NCI-H1436 (cell line): ENCODE measurements at places on chromosomes 1 and 21.

DNA sequence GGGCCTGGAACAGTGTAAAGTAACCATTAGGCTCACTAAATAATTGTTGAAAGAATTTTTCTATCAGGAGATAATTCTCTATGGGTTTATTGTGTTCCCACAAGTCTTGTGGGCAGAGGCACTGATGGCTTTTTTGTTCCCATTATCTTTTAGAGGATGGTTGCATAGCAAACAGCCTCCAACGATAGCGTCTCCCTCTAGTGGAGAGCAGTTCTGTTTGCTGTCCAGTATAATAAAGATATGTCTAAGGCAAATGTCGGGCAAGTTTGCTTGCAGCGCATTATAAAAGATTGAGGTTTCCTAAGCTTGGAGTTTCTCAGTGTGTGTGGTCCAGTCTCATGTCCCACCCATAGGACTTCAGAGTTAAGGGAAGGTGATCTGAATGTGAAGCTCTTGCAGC lies 1.3 kb upstream of the SLC6A17 start:
- no peak for DNase-seq

DNA sequence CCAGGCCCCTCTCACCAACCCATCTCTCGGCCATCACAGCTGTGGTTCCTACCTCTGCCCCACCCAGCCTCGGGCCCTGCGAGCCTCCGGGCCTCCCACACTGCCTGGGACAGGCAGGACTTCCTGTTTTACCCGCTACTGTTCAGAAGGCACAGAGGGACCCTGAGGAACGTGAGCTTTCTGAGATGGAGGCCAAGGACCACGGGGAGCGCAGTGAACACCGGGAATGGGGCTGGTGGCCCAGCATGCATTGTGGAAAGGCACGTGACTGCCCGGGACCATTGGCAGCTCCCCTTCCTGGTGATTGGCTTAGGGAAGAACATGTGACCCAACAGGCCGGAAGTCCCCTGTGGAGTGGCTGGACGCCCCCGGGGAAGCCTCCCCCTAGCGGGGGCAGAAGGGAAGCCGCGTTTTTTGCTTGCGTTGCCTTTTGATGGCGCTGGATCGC lies 7.0 kb downstream of the S100B start:
- no peak for DNase-seq

GRCh38 chr1:210697185-210697584 lies 368.5 kb downstream of the HHAT start:
- DNase-seq = no peak

GRCh38 chr1:16371725-16372124 lies 4.7 kb downstream of the SZRD1 start:
- no peak for DNase-seq

DNA sequence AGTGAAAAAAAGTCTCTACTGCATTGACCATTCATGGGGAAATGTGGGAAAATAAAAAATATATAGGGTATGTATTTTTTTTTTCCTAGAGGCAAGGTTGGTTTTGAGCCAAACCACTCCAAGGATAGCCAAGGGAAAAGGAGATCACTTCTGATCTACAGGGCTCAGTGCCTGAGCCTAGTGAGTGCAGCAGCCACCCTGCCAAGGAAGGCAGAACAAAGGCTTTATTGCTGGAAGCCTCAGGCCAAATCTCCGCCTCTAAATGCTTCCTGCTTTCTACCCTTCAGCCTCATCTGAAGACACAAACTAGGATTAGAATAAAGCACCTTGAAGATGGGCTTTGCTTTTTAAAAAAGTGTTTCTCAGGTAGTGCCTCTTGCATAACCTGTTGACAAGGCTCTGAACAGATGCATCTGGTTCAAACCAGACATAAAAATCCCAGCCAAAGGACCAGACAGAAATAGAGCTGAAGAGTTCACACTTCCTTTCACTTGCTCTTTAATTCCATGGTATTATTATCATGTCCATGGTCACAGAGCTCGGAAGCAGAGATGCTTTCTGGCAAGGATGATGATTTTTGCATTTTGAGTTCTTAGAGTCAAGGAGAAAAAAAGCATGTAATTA lies 10.5 kb downstream of the C1orf115 start:
- no peak for DNase-seq

DNA sequence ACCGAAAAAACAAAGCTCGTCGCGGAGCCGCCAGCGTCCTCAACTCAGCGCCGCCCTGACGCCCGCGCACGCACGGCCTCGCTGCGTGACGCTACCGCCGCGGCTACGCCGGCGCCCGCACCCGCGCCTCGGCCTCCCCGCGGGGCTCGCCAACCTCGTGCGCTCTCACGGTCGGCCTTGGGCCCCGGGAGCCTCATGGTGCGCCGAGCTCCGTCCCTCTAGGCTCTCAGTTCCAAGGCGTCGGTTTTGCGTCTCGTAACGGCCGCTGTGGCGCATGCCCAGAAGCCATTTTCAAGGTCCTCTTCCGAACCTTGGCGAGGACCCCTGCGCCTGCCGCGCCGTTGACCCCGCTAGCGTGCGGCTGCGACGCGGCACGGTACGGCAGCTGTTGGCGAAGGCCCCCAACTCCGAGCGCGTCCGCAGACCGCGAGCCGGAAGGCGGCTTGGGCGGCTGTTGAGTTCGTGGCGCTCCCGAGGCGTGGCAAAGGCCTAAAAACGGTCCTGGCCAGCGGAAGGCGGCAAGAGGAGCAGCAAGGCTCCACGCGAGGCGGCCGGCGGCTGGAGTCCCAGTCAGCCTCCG lies at the start of gene HENMT1:
Gene HENMT1, minus strand, starts transcription at position 64 of the 580 bp plus-strand sequence. CDS start 1,209 bp downstream, outside the sequence.
- DNase-seq = no peak

- DNase-seq = no peak
Observed at GRCh38 chr1:49016030-49016977, 239.6 kb upstream of the BEND5 start.

- no peak for DNase-seq
Observed at GRCh38 chr1:7093297-7093696, 308.0 kb downstream of the CAMTA1 start.

GRCh38 chr1:176110203-176110602 lies 96.9 kb downstream of the COP1 start:
- DNase-seq = no peak

- peak; percentile 28 for DNase-seq
Observed at GRCh38 chr1:175217721-175218531, 25.4 kb upstream of the KIAA0040 start.

GRCh38 chr1:103120981-103121380 lies 12.7 kb upstream of the COL11A1 start:
- DNase-seq = no peak

DNA sequence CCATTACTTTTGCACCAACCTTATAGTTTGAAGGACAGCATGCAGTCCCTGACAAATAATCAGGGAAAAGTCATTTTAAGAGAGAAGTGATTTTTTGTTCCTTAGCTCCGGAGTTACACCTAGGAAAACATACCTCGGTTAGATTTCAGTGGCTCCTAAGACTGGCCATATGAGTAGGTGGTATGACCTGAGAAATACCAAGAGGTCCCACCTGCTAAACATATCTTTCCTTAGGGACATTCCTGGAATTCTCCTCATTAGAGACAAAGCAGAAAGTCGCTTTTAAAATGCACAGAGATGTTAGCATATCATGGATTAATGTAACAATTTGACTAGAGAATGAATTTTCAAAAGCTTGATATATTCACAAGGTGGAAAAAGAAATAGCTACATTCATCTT lies 84.2 kb upstream of the RNPC3 start:
- DNase-seq = no peak

- DNase-seq = no peak
Observed at GRCh38 chr1:24743404-24744211, 1.6 kb upstream of the CLIC4 start.

GRCh38 chr1:7293702-7294629 lies 477.1 kb upstream of the VAMP3 start:
- DNase-seq = no peak

DNA sequence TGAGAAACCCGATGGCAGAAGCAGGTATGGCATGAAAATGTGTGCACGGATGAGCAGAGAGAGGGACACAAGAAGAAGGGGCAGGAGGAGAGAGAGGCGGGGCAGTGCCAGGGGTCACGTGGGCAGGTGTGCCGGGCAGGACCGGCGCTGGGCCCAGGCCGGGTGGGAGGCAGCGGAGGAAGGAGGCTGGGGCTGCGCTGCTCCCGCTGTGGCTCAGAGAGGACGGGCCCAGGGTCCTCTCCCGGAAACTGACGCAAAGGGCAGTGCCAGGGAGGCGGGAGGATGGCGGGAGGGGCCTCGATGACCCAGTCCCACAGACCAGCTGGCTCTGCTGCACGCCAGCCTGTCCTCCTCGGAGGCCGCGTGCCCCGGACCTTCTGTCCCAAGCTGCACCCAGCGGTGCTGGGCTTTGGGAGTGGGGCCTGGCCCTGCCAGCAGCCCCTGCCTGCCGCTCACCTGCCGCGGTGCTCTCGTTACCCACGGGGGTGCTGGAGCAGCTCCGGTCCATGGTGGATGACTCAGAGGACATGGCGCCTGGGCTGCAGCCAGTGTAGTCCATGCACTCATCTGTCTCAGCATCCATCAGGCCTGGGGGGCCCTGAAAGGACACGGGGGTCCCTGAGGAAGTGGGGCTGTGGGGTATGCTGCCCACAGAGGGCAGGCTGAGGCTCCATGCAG lies 153.9 kb downstream of the CASZ1 start:
- no peak for DNase-seq

- no peak for DNase-seq
Observed at GRCh38 chr1:226082959-226083301, 20.4 kb downstream of the H3-3A start.

DNA sequence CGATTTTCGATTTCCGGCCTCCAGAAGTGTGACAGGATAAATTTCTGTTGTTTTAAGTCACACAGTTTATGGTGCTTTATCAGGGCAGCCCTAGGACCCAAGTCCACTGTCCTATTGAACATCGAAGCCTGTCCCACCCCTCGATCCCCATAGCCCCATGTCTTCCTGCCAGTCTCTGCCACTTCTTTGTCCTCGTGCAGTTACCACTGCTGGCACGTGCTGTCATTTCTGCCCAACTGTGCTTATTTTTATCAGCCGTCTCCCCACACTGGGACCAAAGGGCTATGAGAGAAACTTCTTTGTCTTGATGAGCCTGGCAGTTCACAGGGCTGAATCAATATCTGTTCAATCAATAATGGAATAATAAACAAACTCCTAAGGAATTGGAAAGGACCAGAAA lies 146.7 kb downstream of the PSMG1 start:
- no peak for DNase-seq

DNA sequence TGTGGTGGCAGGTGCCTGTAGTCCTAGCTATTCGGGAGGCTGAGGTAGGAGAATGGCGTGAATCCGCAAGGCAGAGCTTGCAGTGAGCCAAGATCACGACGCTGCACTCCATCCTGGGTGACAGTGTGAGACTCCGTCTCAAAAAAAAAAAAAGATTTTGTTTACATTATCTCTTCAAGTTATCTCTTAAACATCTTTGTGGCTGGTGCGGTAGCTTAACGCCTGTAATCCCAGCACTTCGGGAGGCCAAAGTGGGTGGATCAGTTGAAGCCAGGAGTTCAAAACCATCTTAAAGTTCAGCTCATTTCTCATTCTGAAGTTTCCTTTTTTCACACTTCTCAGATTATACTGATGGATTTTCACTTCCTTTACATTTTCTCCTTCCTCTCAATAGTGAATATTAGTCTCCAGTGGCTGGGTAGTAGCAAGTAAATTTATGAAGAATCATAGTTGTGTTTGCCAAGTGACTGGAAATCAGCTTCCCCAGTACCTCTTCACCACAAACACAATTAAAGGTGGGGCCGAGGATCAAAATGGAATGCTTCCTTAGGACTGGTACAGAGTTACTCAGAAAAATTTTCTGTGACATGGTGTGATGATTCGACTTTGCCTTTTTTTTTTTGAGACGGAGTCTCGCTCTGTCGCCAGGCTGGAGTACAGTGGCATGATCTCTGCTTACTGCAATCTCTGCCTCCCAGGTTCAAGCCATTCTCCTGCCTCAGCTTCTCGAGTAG lies 13.8 kb downstream of the PIP5K1A start:
- no peak for DNase-seq

- DNase-seq = peak; percentile 56
Observed at GRCh38 chr1:203871114-203871880, 9.9 kb downstream of the SNRPE start.

DNA sequence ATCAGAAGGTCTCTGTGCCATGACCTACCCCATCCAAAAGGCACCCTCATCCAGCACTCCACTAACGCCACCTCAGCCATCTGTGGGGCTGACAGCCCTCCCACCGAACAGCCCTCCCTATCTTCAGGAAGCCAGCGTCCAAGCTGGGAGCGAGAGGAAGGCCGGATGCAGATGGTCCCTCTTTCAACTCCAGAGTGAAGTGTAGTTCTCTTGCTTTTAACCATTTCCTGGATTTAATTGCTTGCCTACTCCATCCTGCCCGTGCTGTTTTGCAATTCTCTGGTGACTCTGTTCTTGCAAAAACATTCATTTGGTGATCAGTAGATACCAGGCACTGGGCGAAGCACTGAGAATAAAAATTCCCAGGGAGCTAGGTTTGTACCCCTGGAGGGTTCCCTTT lies 8.2 kb upstream of the DYRK1A start:
- DNase-seq = no peak

GRCh38 chr1:27563591-27564471 lies 40.1 kb downstream of the AHDC1 start:
- no peak for DNase-seq

- DNase-seq = no peak
Observed at GRCh38 chr1:15866721-15867201, 19.3 kb downstream of the SPEN start.

DNA sequence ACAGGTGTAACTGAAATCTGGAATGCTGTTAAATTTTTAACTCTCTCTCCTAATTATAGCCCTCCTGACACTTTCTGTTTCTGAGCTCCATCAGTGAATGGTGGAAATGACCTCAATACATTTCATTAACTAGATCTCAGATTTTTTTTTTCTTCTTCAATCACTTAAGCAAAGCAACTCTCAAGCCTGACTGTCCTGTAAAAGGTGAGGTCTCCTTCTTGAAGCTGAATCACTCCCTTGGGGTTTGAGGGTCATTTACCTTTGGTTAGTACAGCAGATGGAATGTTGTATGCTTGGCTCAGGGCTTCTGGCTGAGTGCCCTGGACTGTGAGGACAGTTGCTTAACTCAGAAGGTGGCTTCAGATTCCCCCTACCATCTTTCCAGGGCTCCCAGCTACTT lies 518.7 kb downstream of the PTPRC start:
- DNase-seq = no peak

DNA sequence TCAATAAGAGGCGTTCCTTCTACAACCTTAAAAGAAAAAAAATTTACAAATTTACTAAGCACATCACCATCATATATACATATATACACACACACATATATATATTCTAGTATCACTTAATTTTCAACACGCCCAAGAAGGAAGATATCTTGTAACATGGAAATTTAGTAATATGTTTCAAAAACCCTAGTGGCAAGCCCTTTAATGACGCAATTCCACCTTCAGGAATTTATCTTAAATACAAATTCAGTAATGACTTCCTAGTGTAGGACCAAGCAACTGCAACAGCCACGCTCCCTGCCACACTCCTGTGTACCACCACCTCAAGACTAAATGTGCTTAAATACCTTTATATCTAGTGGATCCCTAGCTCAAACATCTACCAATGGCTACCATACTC lies 12.5 kb downstream of the LBR start:
- DNase-seq = no peak

- peak; percentile 18 for DNase-seq
Observed at GRCh38 chr1:204711947-204712701, 26.6 kb upstream of the LRRN2 start.

GRCh38 chr21:43731891-43732711 lies 13.2 kb downstream of the PDXK start:
- DNase-seq = no peak
